Fibroblast of the aortic adventitia (primary cell): ENCODE measurements at places on chromosomes 5 and 9.

DNA sequence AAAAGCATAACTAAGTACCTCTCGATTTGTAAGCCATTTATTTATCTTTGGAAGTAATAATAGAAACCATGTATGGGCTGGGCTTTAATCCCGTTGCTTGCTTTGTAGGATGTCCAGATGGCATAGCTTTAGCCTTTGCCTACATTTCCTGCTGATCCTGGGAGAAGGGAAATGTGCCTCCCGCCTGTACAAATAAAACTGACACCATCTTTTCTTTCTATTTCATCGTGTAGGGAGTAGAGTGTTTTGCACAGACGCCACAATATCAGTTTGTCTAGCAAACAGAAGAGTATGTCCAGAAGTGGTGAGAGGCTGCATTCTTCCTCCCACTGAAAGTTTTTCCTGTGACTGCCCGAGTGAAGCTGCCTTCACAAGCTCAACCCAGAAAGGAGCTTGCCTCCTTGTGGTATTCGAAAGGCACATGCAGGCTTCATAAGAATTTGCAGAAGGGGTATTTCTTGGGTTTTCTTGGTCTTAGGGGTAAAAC is 24.7 kb upstream of the TJP2 start:
- DNase-seq, result peak; percentile 83

DNA sequence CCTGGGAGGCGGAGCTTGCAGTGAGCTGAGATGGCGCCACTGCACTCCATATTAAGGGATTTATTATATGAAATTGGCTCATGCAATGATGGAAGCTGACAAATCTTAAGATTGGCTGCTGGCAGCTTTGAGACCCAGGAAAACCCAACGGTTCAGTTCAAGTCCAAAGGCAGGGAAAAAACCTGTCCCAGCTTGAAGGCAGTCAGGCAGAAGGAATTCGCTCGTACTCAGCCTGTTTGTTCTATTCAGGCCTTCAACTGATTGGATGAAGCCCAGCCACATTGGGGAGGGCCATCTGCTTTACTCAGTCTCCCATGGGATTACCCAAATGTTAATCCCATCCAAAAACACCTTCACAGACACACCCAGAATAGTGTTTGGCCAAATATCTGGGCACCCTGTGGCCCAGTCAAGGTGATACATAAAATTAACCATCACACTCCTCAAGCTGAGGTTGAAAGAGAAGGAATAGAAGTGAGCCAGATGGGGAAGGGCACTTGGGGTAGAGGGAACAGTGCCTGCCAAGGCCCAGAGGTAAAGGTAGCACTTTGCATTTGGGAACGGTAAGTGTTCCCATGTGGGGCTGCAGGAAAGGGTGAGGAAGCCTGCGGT is 8.5 kb upstream of the ORM1 start:
- DNase-seq, result no peak

- DNase-seq, result peak; percentile 44
Observed at GRCh38 chr5:79875230-79875629, 115.8 kb downstream of the MTX3 start.

DNA sequence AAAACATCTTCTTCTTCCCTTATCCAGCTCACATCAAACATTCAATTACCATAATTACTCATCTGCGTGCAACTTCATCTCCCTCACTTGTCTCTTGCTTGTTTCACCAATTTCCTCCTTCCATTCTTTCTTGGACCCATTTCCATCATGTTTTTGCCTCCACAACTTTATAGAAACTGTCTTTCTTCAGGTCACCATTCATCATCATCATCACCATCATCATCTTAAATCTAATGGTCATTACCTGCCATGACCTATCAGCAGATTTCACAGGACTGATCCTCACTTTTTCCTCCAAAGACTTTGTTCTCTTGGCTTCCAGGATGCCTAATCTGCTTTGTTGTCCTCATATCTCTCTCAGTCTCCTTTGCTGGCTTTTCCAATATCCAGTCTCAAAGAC is 495.6 kb downstream of the DNAH5 start:
- no peak for DNase-seq

DNA sequence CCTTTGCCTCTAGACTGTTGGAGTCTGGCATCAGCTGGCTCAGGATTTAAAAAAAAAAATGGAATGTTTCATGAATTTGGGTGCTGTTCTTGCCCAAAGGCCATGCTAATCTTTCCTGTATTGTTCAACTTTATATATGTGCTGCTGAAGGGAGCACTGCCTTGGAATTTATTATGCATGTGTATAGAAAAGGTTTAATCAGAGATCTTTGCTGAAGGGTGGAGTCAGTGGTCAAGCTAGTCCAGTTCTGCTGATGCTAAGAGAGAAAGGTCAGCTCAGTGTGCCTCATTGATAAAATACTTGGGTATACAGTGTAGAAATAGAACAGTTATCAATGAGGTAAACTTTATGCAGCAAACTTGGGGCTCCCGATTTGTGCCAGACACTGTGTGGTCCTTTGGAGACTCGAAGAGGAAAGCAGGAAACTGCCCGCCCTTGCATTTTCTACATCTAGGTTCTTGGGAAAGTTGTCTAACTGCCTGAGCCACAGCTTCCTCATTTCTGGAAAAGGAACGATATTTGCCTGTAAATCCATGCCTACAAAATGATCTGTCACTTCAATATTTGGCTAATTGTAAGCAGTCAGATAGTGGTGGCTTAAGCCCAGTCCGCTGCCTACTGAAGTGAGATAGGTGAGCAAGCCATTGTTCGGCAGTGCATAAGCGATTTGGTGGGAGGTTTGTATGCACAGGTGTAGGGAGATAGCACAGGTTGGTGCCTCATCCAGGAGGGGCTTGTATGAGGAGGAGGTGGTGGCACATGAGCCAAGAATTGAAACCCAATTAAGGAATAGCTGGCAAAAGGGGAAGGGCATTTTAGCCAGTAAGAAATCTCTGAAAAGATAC is 29.2 kb upstream of the GTF2H2C start:
- DNase-seq, result no peak
